MM.1S (cell line): ENCODE measurements at places on chromosomes 2 and 18.

GRCh38 chr2:207768168-207768865 lies 1.4 kb downstream of the FZD5 start:
- H3K27me3 ChIP-seq, result no peaks in the 10 kb centered on the region
- no peak for DNase-seq
- H3K27ac ChIP-seq, result no peak overlapping the region
- no peaks in the 10 kb centered on the region for H3K4me1 ChIP-seq
- peak overlapping the region; percentile 68 for H3K4me3 ChIP-seq

- H3K27me3 ChIP-seq, result no peaks in the 10 kb centered on the region
- peak; percentile 2 for DNase-seq
- no peaks in the 10 kb centered on the region for H3K4me1 ChIP-seq
- no peak overlapping the region for H3K27ac ChIP-seq
- no peaks in the 10 kb centered on the region for H3K36me3 ChIP-seq
- H3K4me3 ChIP-seq, result no peak overlapping the region
Measured at GRCh38 chr2:152354069-152354755, 19.2 kb downstream of the FMNL2 start.

DNA sequence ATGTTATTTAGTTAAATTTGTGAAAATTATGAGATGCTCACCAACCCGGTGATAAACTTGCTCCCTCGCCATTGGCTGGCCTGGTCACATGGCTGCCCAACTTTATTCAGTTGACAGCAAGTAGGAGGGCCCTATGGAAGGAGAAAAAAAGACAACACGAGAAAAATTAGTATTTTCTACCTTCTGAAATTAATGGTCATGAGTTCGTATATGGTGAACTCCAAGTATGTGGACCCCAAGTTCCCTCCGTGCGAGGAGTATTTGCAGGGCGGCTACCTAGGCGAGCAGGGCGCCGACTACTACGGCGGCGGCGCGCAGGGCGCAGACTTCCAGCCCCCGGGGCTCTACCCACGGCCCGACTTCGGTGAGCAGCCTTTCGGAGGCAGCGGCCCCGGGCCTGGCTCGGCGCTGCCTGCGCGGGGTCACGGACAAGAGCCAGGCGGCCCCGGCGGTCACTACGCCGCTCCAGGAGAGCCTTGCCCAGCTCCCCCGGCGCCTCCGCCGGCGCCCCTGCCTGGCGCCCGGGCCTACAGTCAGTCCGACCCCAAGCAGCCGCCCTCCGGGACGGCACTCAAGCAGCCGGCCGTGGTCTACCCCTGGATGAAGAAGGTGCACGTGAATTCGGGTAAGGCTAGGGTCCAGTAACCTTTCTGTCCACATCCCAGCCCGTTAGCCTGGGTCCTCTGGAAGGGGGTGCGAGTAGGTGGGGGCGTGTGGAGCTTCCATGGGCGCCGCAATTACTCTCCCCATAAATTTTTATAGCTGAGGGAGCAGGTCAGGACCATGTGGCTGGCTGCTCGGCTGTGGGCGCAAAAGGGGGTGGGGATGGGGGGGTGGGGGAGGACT lies at the start of gene HOXD4:
HOXD4 (plus strand) TSS at position 109 of the 846 bp plus-strand sequence; CDS start at position 193, 84 bp downstream.
- peaks cover 15% of the 10 kb centered on the region for H3K27me3 ChIP-seq
- no peaks in the 10 kb centered on the region for H3K36me3 ChIP-seq
- no peak within 1 kb of the TSS for H3K4me3 ChIP-seq

DNA sequence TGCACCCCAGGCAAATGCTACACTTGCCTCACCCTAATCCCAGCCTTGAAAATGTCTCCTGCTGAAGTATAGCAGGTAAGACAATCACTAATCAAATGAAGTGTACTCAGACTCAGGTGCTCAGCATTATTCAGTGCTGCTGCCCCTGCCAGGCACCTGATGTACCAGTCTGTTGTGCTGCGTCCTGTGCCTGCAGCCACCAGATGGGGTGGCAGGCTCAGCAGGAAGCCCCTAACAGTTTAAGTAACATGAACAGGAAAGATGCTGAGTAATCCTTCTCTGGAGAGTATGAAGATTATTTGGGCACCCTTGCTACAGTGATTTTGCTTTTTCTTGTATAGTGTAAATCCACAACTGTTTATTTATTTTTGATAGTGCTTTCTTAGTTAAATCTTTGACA lies 69.1 kb downstream of the TACR1 start:
- no peak overlapping the region for H3K4me3 ChIP-seq
- H3K27ac ChIP-seq, result no peak overlapping the region
- peak; percentile 27 for DNase-seq
- no peaks in the 10 kb centered on the region for H3K27me3 ChIP-seq
- H3K4me1 ChIP-seq, result no peaks in the 10 kb centered on the region

DNA sequence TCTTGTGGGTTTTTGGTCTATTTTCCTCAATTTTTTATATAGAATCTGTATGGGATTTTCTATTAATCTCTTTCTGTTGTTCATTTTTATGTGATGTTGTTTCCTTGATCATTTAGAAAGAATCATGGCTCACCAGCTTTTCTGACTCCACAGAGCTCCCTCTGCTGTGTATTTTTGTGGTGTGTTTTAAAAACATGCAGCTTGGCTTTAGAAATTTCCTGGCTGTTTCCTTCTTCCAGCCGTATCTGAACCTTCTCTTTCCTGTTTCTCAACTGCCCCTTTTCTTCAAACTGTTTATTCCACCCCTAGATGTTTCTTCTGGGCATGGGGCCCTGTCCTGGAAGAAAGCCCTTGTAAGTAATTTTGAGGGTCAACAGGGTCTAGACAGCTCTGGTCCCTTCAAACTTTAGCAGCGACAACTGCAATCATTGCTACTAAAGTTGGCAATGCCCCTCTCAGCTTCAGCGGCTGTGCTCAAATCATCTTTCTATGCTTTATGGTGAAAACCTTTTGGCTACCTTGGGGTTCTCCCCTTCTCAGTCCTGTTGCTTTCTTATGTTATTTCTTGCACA lies 17.6 kb upstream of the COPS8 start:
- no peaks in the 10 kb centered on the region for H3K36me3 ChIP-seq
- H3K27ac ChIP-seq, result no peak overlapping the region
- no peak for DNase-seq
- H3K27me3 ChIP-seq, result no peaks in the 10 kb centered on the region

DNA sequence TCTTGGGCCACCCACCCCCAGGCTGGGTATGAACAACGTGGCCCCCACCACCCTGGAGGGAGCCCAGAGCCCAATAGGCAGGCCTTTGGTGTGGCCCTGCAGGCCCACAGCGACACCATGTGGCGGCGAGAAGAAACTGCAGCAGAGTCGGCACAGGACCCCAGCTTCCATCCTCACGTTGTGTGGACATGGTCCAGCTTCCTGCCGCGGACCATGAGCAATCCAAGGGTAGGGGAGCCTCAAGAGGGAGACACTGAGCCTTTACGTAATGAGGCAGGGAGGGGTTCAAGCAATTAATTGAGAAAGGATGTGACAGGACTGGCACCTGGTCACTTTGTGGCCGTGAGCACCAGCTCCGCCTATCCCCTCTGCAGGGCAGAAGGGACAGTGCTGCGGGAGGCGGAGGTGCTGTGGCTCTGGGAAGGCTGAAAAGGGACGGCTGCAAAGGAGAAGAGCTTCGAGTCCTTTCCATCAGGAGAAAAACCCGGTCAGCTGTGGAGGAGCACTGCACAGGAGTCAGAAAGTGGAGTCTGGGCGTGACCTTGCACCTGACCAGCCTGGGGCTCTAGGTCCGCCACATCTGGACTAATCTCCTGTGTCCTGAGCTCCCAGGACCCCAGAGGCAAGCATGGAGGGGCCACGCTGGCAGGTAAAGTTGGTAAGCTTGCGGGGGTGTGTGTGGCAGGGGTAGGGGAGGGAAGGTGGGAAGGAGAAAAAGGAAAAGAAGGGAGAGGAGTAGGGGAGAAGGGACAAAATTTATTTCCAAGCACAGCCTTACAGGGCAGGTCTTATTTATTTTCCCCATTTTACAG lies 44.9 kb downstream of the TMEM37 start:
- no peak overlapping the region for H3K27ac ChIP-seq
- no peaks in the 10 kb centered on the region for H3K27me3 ChIP-seq
- peak; percentile 54 for DNase-seq
- no peaks in the 10 kb centered on the region; the same call in 1 of the 2 replicates for H3K4me1 ChIP-seq
- H3K4me3 ChIP-seq, result no peak overlapping the region

GRCh38 chr2:31404302-31404701 lies 10.2 kb downstream of the XDH start:
- no peaks in the 10 kb centered on the region for H3K27me3 ChIP-seq
- no peaks in the 10 kb centered on the region for H3K4me1 ChIP-seq
- H3K4me3 ChIP-seq, result no peak overlapping the region
- H3K36me3 ChIP-seq, result no peaks in the 10 kb centered on the region
- no peak for DNase-seq

DNA sequence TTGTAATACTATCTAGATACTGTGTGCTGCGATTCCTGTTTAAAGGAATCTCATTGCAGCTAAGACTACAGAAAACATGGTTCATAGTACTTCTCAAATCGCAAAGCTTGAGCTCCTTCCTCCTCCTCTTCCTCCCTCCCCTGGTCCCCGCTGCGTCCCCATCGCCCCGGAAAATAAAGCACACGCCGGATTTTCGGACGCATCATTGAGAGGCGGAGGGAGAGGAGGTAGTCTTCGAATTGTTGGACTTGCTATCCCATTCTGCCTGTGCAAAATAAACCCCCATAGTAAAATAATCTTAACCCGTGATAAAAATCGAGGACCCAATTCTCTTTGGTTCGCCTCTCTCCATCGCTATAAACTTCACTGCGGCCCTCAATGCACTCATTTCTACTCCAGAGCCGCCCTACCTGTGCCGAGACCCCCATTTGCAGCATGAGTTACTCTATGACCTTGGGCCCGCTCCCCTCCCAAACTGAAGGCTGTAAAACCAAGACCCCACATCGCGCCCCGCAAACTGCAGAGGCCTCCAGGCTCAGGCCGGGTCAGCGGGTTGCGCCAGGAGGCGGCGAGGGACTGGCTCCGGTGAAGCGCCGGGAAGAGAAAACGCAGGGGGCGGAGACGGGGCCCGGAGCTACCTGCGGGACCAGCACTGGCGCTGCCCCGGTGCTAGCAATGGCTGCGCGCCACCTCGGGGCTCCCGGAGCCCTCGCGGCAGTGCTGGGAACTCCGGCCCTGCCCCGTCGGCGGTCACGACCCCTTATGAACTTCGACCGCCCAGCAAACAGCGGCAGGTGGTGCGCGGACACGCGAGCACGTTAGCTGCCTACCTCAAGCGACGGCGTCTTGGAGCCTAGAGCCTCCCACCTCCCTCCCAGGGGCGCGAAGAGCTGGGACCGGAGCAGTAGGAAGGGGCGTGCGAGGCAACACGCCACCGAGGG lies 649 bp downstream of the ESCO1 start:
- peak; percentile 64 for DNase-seq
- peak overlapping the region; percentile 91 for H3K4me3 ChIP-seq
- peak overlapping the region; percentile 97 for H3K27ac ChIP-seq

DNA sequence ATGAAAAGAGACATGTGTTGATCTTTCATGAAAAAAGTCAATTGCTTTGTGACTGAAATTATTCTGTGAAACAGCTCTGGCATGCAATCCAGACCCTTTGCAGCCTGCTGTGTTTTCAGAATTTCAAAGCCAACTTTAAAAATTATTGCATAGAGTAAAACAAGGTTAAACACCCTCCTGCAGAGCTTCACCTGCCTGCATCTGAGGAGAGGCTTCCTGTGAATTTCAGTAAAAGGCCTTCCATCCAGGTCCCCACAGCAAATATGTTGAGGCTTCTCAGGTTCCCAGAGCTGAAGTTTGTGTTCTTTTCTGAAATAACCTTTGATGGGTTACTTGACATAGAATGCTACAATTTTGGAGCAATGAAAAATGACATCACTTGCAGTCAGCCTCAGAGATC lies 4.1 kb downstream of the XIRP2 start:
- H3K4me3 ChIP-seq, result no peak overlapping the region
- no peaks in the 10 kb centered on the region for H3K27me3 ChIP-seq
- H3K36me3 ChIP-seq, result no peaks in the 10 kb centered on the region
- no peak overlapping the region for H3K27ac ChIP-seq

DNA sequence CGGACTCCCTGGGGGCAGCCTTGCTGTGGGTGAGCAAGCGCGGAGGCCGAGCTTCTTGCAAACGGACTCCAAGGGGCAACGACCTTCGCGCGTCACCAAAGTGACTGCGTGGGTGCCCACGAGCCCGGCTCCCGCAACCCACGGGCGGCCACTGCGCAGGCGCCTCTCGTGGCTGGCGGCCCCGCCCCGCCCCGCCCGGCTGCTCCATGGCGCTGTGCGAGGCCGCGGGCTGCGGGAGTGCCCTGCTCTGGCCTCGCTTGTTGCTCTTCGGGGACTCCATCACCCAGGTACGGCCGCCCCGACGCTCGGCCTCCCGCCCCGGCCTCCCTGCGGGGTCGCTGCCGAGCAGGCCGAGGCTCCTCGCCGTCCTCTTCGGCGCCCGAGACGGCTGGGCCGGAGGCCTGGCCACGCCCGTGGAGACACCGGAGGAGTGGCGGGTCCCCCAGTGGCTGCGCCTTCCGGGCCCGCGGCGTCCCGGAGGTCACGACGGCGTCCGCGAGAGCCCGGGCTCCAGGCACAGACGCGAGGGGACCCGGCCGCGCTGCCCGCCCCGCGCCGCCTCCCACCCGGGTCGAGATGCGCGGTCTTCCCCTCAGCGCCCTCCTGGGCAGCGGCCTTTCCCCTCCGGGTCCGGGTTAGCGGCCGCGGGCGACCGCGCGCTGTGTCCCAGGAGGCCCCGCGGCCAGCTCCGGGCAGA lies at the start of gene IAH1:
IAH1 (plus strand) TSS at position 191 of the 697 bp plus-strand sequence; CDS start at position 207, 16 bp downstream.
- no peaks in the 10 kb centered on the region for H3K36me3 ChIP-seq
- H3K27ac ChIP-seq, result no peak within 1 kb of the TSS; the same call in 1 of the 2 replicates
- no peaks in the 10 kb centered on the region for H3K4me1 ChIP-seq
- peak; percentile 62 for DNase-seq
- H3K27me3 ChIP-seq, result no peaks in the 10 kb centered on the region
- H3K4me3 ChIP-seq, result peak within 1 kb of the TSS; percentile 68

GRCh38 chr2:130795431-130795830 lies 40.1 kb downstream of the AMER3 start:
- H3K27ac ChIP-seq, result no peak overlapping the region
- no peaks in the 10 kb centered on the region for H3K36me3 ChIP-seq
- no peak for DNase-seq
- H3K4me3 ChIP-seq, result no peak overlapping the region
- H3K4me1 ChIP-seq, result no peaks in the 10 kb centered on the region
- no peaks in the 10 kb centered on the region for H3K27me3 ChIP-seq

- H3K4me1 ChIP-seq, result no peaks in the 10 kb centered on the region
- H3K36me3 ChIP-seq, result no peaks in the 10 kb centered on the region
Measured at GRCh38 chr2:161423421-161424393, 7.6 kb downstream of the TBR1 start.

GRCh38 chr2:215887303-215887702 lies 126.0 kb downstream of the MREG start:
- H3K27ac ChIP-seq, result no peak overlapping the region
- no peak for DNase-seq
- no peaks in the 10 kb centered on the region for H3K36me3 ChIP-seq
- H3K4me3 ChIP-seq, result no peak overlapping the region

DNA sequence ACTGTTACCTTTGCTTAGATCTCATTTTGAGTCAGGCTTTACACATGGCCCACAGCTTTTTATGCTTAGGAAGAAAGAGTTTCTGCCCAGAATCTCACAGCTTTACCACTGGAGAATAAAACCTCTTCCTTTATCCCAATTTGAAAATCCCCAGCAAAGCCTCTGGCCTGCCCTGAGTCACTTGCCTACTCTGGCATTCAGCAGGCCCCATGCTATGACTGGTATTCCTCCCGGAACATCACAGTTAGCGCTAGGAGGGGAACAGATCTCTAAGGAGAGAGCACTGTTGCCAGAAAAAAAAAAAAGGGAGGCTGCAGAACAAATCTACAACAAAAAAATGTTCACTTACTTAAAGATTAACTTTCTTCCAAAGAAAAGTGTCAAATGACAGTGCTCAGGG lies 152.9 kb upstream of the DNMT3A start:
- no peaks in the 10 kb centered on the region for H3K4me1 ChIP-seq
- no peak overlapping the region for H3K4me3 ChIP-seq
- H3K27ac ChIP-seq, result no peak overlapping the region
- no peaks in the 10 kb centered on the region for H3K27me3 ChIP-seq

GRCh38 chr2:155223781-155224406 lies 525.4 kb downstream of the KCNJ3 start:
- no peak overlapping the region for H3K4me3 ChIP-seq
- DNase-seq, result peak; percentile 52
- no peaks in the 10 kb centered on the region for H3K36me3 ChIP-seq
- no peaks in the 10 kb centered on the region for H3K4me1 ChIP-seq
- no peak overlapping the region for H3K27ac ChIP-seq
- H3K27me3 ChIP-seq, result no peaks in the 10 kb centered on the region
